ENCODE measurements at places on chromosomes 2 and 18. TPM values are rescaled to one million over a fixed set of nuclear protein-coding genes. Genes with fewer than 3 reads are reported as not detected.

- no peak for DNase-seq
Measured at GRCh38 chr18:63831080-63831788, 56.0 kb downstream of the SERPINB7 start.

DNA sequence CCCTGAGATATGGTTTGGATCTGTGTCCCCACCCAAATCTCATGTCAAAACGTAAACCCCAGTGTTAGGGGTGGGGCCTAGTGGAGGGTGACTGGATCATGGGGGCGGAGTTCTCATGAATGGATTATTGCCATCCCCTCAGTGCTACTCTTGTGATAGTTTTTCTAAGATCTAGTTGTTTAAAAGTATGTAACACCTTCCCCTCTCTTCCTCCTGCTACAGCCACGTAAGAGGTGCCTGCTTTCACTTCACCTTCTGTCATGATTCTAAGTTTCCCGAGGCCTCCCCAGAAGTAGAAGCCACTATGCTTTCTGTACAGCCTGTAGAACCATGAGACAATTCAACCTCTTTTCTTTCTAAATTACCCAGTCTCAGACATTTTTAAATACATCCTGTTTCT is 16.9 kb downstream of the PUM2 start:
- no peak for DNase-seq

- no peak for DNase-seq
Measured at GRCh38 chr2:173651891-173652290, 297.2 kb downstream of the CDCA7 start.

- DNase-seq: no peak
Measured at GRCh38 chr2:38108907-38109731, 33.2 kb upstream of the CYP1B1 start.

- DNase-seq: no peak
Measured at GRCh38 chr18:3935305-3935704, 485.3 kb downstream of the TGIF1 start.

DNA sequence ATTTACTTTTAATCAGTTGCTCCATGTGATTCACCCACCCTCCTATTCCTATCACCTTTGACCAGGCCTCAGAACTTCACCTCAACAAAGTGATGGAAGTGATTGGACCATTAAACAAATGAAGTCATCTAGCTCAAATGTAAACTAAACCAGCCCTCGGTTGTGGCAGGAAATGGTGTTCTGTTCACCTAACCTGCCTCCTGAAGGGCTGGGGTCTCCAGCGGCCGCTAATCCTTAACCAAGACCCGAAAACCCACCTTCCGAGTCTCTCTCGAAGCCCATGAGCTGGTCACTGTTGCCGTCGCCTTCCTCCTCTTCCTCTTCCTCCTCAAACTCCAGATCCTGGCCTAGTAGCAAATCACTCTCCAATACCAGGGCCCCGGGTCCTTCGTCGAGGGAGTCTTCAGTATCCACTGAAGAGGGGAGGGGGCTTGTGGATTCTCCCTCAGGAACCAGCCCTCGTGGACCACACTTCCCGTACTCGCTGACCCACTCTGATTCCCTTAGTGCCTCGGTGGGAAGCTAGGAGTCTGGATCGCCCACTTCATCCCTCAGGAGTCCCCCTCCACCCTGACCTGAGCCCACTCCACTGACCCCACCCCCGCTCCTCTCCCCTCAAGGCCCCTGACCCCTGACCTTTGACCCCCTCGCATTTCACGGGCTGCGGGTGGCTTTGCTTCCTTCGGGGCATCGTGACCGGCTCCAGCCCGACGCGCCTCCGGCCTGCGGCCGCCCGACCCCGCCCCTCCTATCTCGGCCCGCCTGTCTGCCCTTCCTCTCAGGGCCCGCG is 503 bp downstream of the ZNF513 start:
- DNase-seq: peak; percentile 65

GRCh38 chr18:78309924-78310323 is 669.7 kb upstream of the SALL3 start:
- no peak for DNase-seq

DNA sequence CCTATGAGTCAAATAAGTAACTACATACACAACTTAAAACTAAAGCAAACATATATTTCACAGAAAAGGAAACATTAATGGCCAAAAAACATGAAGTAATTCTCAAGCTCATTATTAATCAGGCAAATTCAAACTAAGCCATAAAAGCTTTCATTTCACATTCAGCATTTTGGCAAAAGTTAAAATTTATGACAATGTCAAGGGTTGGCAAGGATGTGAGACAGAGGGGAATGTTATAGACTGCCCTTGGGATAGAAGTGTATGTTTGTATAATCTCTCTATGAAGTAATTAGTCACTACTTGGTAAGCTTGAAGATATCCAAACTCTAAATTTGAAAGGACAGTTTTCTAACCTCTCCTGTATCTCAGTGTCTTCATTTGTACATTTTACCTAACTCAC is 539.4 kb downstream of the RIT2 start:
- DNase-seq: no peak

DNA sequence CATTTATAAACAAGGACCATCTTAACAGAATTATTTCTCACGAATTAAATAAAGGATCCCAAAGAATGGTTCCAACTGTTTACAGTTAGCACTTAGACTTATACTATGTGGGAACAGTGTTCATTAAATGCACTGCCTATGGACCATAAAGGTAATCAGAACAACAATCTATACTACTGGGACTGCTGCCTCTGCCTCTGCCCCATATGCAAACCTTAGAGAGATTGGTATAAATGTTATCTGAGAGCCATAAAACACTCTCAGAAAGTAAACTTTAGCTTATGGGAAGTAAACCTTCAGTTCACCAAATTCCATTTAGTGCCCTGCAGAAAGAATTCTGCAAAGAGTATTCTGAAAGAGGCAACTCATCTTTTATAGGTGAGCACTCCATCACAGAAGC is 448.0 kb downstream of the NCKAP5 start:
- no peak for DNase-seq

DNA sequence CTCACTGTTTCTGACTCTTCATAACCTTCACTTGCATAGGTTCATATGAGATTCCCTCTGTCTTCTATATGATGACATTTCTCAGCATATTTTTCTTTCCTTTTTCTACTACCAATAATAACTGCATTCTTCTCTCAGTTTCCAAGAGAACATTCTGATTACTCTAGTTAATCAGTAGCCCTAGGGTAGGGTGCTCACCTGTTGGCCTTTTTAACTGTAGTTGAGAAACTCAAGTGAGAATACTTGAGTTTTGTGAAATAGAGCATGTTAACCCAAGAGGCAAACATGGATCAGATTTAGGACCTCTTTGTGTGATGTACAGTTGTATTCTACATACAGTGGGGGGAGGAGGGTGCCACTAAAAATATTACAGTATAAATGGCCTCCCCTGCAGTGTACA is 308.0 kb downstream of the CMPK2 start:
- DNase-seq: no peak

GRCh38 chr2:237858294-237859081 is 935 bp upstream of the RAMP1 start:
- DNase-seq: peak; percentile 26

- DNase-seq: no peak
Measured at GRCh38 chr2:122481244-122481622, 725.8 kb downstream of the TSN start.

GRCh38 chr2:197706839-197707207 is 1.7 kb downstream of the MARS2 start:
- DNase-seq: no peak

DNA sequence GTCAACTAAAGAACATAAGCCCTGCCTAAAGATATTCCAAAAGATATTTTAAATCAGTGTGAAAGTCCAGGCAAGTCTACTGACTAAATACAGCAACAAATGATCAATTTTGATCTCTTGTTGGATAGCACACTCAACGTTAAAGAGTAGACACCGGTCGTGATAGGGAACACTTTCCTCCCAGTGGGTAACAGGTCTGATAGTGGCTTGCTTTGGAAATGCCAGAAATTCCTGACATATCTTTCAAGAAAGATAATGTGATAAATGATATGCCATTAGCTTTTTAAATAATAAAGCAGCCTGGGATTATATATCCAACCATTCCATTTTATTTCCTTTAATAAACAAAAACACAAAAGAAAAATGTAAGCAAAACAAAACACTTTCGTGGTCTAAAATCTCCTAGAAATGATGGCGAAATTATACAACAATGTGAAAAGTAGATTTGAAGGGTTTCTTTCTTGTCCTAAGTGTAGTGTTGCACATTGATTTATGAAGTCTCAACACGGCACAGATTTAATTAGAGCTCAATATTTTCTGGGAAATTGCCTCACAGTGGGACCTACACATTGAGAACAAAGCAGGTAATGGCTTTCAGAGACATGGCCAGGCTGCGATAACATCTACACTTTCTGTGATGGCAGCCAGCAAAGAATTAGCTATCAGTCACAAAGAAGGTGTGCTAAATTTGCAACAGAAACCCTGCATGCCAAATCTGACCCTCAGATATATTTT is 158.6 kb downstream of the PPP1R1C start:
- no peak for DNase-seq

DNA sequence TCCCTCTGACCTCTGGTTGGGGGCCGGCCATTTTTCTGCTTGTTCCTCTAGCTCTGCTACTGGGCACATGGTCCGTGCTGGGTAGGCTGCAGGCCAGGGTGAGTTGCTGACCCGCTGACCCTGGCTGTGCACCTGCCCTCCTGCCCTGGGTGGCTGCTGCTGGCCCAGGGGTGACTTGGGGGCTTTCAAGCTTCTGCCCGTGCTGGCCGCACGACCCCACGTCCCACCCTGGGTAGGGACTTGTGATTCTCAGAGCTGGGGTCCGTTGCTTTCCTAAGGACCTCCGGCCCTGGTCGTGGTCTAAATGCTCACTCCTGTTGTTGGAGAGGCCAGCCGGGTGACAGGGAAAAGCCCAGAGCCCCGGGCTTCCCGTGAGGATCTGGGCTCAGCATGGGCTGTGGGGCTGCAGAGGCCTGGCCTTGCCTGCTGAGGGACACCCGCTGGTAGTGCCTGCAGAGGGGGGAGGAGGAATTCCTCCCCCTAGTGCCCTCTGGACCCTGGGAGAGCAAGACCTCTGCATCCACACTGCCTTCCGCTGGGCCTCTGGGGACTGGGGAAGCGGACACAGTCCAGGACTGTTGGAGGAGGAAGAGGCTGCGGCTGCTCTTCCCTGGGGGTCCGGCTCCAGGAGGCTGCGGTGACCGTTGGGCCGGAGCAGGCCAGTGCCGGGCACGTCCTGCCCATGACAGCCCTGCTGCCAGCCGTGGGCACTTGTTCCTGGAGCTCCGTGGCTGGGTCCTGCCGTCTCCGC is 6.3 kb upstream of the GAL3ST2 start:
- DNase-seq: no peak

DNA sequence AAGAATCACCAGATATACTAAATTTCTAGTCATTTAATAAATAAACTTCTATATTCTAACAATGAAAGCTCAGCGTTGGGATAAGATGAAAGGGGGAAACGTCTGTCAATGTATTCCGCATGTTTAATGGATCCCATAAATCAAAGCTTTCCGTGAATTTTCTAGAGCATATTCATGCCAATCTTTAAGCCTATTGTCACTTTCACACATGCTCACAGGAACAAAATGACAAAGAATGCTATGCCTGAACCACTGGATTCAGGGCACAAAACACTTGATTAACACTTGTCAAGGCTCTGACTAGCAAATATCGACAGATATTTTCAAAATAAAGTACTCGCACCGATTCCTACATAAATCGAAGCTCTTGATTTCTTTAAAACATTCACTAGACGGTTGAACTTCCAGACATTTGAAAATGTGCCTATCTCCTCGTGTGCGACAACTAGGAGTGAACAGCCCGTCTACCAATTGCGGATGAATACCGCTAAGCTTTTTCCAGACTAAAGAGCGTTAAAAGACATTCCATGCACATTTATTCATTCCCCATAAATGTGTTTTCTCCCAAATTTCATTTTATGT is 1.8 kb downstream of the TLK1 start:
- no peak for DNase-seq

GRCh38 chr2:46135958-46136357 is 161.2 kb upstream of the EPAS1 start:
- no peak for DNase-seq

- no peak for DNase-seq
Measured at GRCh38 chr2:205448189-205448588, 234.1 kb upstream of the NRP2 start.

GRCh38 chr18:13377496-13377895 is 158.9 kb downstream of the LDLRAD4 start:
- DNase-seq: peak; percentile 6

DNA sequence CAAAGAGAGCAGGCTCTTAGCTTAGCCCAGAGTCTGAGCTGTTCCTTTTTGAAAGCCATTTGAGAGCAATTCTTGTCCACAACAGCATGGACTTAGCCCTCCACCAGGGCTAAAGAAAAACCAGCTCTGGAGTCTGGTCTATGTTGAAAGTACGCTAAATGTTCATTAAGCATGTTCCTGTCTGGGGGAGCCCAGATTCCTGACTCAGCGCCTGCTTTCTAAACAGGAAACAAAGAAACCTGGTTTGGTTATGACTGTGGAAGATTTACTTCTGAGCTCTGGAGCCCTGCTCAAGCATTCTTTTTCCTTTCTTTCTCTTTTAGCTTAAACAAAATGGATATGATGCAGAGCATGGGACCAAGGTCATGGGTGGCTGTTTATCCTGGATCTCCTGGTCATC is 279.8 kb downstream of the RBM43 start:
- DNase-seq: no peak

GRCh38 chr2:15703365-15703869 is 111.7 kb downstream of the DDX1 start:
- no peak for DNase-seq

- no peak for DNase-seq
Measured at GRCh38 chr2:75808793-75809535, 98.2 kb upstream of the GCFC2 start.

DNA sequence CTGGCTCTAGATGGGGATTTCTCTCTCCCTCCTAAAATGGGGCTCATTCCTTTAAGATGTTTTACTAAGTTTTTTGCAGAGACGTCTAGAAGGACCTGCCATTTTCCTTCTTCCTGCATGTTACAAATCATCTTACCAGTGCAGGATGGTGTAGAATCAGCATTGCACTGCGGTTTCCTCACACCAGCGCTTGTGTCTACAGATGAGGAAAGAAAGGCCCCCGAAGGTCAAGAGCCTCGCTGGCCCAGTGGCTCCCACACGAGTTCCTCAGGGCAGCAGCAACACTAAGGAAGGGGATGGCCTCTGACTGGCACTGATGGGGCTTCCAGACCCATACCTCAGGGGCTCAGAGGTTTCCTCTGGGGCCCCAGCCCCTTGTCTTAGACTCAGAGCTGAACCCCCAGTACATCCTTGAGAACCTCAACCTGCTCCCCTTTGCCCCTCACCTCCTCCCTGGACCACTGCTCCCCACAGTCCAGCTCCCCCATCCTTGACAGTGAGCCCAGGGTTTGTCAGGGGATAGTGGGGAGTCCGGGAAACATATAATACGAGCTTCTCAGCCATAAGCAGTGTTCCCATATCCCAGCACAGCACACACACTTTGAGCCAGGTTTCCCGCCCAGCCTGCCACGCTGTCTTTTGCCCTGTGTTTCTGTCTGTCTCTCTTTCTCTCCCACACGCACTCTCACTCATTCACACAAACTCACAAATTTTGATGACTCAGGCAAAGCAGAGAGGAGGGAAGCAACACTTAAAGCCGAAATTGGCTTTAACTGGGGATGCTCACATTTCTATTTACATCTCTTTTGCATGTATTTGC is 29.4 kb downstream of the ZFP36L2 start:
- DNase-seq: peak; percentile 39

MAP2 gene
- 50.1 TPM for total RNA-seq

LYG2 gene
- not detected for total RNA-seq

GYPC gene
- 47.2 TPM for total RNA-seq

DOK6 gene
- 0.09 TPM for total RNA-seq

PPP4R3B gene
- 9.2 TPM for total RNA-seq

NT5DC4 gene
- total RNA-seq: not detected

TMEM247 gene
- total RNA-seq: not detected

PROM2 gene
- 0.43 TPM for total RNA-seq

ALS2 gene
- 19.0 TPM for total RNA-seq

Measured in Caki2 (cell line).